NCI-H2029 treated with DMSO at 0.1 percent for 48 hours (cell line): ENCODE measurements at places on chromosomes 16 and 17.

GRCh38 chr16:78436023-78436422 lies 336.6 kb downstream of the WWOX start:
- no peak for DNase-seq

DNA sequence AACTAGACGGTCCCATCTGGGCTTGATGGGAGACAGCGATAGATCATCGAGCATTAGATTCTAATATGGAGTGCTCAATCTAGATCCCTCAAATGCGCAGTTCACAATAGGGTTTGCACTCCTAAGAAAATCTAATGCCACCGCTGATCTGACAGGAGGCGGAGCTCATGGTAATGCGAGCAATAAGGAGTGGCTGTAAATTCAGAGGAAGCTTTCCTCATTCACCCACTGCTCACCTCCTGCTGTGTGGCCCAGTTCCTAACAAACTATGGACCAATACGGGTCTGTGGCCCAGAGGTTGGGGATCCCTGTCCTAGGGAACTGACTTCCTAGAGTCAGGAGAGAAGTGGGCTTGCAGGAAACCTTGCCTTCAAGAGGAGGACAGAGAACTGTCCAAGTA lies 25.2 kb upstream of the AMZ2 start:
- no peak for DNase-seq

DNA sequence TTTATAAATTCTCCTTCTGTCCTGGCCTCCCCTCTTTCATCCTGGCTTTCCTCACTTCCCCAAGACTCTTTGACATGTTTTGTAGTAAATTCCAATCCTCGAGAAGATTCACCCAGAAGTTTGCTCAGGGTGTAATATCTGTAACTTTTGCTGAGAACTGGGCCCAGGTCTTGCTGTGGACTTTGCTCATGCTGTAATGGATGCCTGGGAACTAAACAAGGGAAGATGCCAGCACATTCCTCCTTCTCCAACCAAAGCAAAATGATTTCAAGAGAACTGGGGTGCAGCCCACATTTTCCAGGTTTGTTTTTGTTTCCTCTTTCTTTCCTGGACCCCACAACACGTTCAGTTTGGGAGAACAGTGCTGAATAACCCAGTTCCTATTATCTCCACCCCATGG lies 6.6 kb upstream of the SALL1 start:
- no peak for DNase-seq

GRCh38 chr17:80446645-80447405 lies 29.6 kb downstream of the NPTX1 start:
- DNase-seq: no peak

- DNase-seq: no peak
Measured at GRCh38 chr16:14545346-14545884, 84.6 kb downstream of the PARN start.
